ENCODE measurements at places on chromosomes 7 and 10.

GRCh38 chr7:75579899-75580298, 87.8 kb downstream of the SPDYE5 start:
- DNase-seq: no peak

DNA sequence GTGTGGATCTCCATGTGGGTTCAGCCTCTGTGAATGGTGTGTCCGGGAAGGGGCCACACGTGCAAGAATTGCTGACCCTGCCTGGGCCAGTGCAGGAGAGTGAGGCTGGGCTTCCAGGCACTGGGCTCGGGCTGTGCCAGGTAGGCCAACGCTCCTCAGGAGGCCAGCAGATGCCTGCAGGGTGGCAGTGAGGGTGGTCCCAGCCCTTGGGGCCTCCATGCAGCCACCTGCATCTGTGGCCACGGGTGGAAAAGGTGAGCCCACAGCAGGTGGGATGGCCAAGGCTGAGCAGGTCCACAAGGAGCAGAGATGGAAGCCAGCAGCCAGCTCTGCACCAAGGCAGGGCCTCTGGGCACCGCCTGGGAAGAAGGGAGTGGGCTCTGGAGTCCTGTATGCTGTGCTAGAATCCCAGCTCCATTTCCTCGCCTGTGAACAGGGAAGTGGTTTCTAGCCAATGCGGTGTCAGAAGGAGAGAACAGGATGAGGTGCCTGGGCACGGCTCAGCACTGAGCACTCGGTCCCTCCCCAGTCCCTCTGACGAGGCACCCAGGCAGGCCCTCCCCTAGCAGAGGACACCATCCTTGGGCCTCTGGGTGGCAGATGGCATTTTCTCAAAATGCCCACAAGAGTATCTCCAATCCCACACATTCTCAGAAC, 31.1 kb upstream of the RET start:
- no peak for DNase-seq

GRCh38 chr10:75260990-75261389, 25.2 kb upstream of the COMTD1 start:
- DNase-seq: no peak

GRCh38 chr7:411677-412312, 107.9 kb downstream of the PDGFA start:
- DNase-seq: no peak

DNA sequence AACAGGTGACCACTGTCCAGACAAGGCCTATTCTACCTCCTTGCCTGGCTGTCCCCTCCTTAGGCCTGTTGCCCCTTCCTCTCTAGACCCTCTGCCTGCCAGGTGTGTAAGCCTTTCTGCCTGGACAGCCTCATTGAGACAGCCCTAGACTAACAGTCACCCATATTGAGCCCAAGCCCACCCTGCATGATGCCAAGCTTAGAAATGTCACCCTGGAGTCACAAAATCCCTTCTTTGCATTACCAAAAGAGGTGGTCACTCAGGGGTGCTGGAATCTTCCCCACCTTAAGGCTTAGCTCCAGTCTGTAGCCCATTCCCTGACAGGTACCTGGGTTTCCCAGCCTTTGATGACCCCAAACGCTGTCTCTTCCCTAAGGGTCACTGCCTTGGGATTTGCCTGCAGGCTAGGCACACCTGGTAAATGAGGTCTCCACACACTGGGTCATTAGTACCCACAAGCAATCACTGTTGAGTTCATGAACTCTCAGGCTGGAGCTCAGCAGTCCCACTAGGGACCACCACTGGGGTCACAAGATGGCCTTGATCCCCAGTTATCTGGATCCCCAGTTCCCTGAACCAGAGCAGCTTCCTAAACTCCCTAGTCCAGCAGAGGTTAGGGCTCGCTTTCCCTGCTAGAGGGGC, 54.9 kb upstream of the CAMK2B start:
- DNase-seq: no peak

DNA sequence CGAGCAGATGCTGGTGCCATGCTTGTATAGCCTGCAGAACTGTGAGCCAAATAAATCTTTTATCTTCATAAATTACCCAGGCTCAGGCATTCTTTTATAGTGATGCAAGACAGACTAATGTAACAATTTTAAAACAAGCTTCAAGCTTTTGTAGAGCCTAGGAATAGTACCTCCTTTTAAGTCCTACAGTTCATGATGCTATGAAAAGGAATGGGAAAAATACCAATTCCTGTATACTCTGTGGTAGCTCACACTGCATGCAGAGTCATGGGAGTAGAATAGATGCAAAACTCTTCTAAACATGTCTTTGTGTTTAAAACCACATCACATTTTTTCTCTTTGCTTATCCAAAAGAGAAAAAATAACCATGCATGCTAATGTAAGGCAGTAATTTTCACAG, 66.6 kb upstream of the WNT16 start:
- DNase-seq: peak; percentile 29

GRCh38 chr7:33809228-33809627, 96.1 kb upstream of the BMPER start:
- DNase-seq: no peak

- peak; percentile 11 for DNase-seq
Measured at GRCh38 chr7:38168890-38169570, 9.0 kb upstream of the STARD3NL start.

DNA sequence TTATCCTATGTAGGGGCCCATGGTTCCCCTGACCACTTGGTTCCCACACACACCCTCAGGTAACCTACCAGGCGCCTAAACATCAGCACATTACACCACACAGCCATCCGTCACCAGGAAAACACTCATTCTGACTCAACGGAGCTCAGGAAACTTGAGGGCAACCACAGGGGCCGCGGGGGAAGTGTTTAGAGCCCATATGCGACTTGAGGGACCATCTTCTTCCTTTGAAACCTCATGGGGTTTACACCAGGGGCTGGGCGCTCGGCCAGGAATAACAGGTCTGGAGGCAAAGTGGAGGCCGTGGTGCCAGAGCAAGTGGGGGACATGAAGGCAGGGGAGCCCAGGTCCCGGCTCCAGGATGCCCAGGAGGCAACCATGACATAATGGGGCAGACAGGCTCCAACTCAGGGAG, 1.5 kb downstream of the STX1A start:
- DNase-seq: peak; percentile 96

DNA sequence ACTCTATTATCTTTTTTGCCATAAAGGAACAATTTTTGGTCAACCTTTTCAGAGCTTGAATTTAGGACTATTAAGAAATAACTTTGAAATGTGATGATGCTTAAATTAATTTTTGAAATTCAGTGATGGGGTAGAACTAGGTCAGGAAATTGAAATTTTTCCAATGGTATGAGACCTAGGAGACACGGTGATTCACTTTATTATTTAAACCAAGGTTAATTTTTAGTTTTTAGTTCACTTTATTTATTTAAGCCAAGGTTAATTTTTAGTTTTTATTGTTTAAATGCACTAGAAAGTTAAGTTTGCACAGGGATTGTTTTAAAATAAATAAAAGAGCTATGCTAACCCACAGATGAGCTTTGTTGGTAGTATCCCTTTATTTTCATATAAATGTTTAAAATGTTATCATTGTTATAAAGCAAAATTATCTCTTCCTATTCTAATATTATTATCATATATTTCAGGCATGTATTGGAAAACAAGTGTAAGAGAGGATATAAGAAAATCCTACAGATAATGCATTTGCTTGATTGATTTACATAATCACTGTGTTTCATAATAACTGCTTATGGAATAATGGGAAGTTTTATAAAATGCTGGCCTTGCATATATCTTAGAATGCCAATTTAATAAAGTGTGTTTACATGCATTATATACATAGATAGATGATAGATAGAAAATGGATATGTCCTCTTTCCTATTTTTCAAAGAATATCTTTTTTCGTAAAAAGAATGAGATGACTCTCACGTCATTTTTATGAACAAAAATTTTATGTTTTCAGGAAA, 163.6 kb downstream of the HGF start:
- no peak for DNase-seq

- DNase-seq: no peak
Measured at GRCh38 chr7:123639631-123640030, 16.0 kb upstream of the LMOD2 start.

DNA sequence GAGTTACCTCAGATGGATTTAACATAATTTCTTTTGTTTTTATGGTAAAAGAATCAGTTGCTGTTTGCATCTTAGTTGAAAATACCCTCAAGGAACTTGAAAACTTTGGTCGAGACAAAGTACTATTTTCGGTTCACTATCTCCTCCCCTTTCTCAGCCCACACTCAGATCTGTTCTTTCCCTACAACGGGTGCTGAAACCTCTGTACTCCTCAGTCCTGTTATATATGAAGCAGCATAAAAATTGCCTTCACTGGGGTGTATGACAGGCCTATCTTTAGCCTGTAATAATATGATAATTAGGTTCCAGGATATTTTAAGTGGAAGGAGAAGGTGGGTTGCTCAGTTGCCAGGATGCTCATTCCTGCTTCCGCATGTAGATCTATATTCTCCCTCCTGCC, 105.2 kb upstream of the NOBOX start:
- no peak for DNase-seq

GRCh38 chr7:31432176-31432575, 81.7 kb upstream of the ITPRID1 start:
- peak; percentile 1 for DNase-seq

DNA sequence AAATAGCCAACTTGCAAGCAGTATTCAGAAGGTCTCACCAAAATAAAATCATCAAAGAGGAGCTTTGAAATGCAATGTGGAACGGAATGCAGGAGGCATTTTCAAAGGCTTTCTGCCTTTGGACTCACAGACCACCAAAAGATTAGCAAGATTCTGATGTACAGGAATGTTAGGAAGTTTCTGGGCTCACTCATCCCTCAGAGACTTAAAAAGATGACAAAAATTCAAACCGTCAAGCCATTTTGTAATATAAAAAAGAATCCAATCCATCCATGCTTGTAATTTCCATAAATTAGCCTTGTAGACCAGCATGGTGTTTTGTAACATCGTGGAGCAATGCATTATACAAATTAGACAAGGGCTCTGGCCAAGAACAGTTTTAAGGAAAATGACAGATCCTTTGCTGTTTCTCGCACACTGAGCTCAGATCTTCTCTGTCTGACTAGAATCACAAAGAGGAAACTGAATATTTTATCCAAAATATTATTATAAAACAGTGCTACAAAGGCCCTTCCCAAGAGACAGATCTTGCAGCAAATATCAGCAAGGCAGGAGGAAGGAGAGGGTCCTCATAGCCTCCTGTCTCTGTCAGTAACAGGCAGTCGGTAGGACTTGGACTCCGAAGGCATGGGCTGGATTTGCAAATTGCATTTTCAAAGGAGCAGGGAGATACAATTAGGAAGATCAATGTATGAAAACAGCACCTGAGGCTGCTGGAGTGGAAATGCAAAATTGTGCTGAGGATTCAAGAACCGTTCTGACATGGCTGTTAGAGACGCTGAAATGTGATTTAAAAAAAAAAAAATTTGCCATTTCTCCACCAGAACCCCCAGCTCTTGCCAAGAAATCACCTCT, 57.4 kb upstream of the NRP1 start:
- DNase-seq: no peak

GRCh38 chr7:19557726-19558465, 150.9 kb downstream of the POLR1F start:
- DNase-seq: peak; percentile 64

GRCh38 chr7:17159500-17160037, 138.9 kb upstream of the AHR start:
- DNase-seq: no peak

GRCh38 chr7:42254217-42254616, 17.2 kb upstream of the GLI3 start:
- no peak for DNase-seq

- no peak for DNase-seq
Measured at GRCh38 chr7:141949911-141950310, 3.1 kb upstream of the CLEC5A start.

- DNase-seq: no peak
Measured at GRCh38 chr10:17660921-17661320, 17.0 kb downstream of the STAM start.

- no peak for DNase-seq
Measured at GRCh38 chr7:50145226-50145625, 52.2 kb upstream of the ZPBP start.
